Renal cortical epithelial cell (primary cell): ENCODE measurements at places on chromosomes 12 and 14.

GRCh38 chr12:111436811-111437210 lies 31.1 kb downstream of the SH2B3 start:
- no peak for DNase-seq

DNA sequence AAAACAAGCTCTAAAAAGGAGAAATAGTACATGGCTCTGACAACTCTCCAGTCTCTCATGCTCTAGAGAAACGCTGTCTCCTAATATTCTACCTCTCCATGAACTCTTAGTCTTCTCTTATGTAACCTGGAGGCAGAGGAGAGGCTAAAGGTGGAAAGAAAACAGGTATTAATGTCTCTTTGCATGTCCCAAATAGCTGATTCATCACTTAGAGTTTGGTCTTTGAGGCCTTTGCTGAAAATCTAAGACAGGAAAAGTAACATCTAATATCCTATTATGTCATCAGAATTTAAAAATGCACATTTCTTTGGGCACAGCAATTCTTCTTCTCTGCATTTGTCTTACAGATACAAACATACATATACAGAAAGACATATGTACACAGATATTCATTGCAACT lies 127.2 kb downstream of the DHRS2 start:
- DNase-seq, result no peak

- DNase-seq, result no peak
These were observed 7.1 kb downstream of the ABCC9 start for GRCh38 chr12:21934173-21934572.

DNA sequence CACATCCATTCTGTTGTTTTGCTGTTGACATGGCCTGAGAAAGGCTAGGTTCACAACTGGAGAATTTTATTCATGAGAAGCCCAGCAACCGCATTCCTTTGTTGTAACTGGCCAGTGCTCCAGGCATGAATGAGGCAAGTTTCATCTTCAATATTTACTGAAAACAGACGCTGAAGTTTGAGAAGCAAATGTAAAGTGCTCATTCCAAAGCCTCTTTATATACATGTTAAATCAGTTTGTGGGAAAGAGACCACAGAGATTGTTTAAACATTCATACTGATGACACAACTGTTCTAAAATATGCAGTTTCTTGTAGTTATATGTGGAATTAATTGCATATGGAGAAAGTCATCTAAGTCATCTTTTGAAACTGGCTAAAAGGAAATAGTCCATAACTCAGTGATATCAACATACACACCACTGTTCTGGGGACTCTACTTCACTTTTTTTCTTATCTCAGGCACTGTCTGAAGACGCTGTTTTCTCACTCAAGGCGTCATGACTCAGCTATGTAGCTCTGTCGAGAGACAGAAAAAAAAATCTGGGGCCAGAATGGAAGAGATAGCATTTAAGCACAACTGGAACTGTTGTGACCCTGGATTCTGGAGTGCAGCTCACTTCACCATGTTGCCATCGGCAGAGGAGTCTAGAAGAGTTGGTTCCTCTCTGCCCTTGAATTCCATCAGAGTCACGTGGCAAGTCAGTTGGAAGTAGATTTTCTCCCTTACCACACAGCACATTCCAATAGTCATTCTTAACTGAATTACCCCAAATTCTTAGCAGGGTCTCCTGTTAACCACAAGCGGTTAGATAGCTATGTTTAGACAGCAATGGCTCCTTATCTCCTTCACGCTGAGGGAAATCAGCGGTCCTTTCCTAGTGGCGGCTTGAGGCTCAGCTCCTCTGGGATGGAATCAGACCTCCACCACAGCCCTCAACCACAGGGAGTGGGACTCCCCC lies 258.4 kb upstream of the HMGA2 start:
- DNase-seq, result peak; percentile 70

DNA sequence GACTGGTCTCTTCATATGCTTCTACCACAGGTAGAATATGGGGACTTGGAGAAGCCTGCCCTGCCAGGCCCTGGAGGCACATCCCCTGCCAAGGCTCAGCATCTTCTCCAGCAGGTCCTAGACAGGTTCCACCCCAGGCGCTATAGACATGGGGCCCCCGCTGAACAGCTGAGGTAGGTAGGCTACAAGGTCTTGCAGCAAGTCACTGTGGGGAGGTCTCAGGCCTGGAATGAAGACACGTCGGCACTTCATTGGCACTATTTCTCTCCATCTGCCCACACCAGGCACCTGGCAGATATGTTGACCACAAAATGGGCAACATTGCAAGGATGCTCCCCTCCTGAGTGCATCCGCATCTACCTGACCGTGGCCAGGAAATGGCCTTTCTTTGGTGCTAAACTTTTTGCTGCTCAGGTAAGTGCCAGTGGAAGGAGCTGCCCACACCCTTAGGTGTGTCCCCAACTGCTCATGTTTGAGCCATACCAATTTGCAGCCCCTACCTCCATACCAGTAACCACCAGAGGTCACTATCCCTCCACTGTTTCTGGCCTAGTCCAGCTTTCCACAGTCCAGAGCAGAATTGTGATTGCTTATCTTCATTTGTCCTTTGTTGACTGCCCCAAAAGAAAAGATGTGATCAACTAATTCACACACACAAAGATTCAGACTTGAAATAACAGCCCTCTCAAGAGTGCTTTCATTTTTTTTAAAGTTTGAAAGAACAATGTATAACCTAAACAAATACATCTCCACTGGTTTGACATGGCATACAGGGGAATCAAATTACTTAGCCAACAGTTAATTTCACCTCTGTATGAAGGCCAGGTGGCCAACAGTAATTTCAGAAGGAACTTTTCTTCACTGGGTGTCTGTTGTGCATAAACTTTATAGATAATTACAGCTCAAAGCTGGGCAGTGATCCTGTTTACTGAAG lies 16.1 kb downstream of the PIGH start:
- peak; percentile 43 for DNase-seq

- peak; percentile 46 for DNase-seq
These were observed 67.0 kb downstream of the PRKCH start for GRCh38 chr14:61388173-61388975.

GRCh38 chr14:57205938-57206337 lies 62.8 kb downstream of the EXOC5 start:
- no peak for DNase-seq

DNA sequence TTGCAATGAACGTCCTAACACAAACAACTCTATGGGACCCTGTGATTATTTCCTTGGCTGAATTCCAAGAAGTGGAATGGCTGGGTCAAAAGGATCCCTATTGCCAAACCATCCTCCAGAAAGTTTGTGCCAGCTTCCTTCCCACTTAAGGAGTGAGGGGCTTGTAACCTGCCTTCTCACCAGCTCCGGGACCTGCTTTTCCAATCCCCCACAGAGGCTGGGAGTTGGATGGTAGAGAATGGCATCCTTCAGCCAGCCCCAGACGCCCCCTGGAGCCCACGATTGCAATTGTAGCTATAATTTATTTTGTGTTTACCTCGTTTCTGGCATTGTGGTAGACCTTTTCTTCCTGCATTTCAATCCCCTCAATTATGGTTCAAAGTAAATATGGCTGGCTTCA lies 9.7 kb upstream of the ZDHHC22 start:
- no peak for DNase-seq

DNA sequence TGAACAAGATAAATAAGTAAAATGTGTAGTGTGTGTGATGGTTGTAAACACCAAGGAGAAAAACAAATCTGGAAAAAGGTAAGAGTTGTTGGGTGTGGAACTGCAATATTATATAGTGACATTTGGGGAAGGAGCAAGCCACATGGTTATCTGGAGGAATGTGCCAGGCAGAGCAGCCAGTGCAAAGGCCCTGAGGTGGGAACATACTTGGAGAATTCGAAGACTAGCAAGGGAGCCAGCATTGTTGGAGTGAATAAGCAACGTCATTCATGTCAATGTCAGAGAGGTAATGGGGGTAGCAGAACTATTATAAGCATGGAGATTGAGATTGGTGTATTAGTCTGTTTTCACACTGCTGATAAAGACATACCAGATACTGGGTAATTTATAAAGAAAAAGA lies 241.5 kb upstream of the LHX5 start:
- DNase-seq, result no peak

GRCh38 chr12:125744201-125744600 lies 679.0 kb downstream of the AACS start:
- no peak for DNase-seq

- DNase-seq, result no peak
These were observed 20.8 kb upstream of the GLIPR1 start for GRCh38 chr12:75459755-75460154.

GRCh38 chr14:75752907-75753594 lies 92.0 kb downstream of the TTLL5 start:
- DNase-seq, result no peak

DNA sequence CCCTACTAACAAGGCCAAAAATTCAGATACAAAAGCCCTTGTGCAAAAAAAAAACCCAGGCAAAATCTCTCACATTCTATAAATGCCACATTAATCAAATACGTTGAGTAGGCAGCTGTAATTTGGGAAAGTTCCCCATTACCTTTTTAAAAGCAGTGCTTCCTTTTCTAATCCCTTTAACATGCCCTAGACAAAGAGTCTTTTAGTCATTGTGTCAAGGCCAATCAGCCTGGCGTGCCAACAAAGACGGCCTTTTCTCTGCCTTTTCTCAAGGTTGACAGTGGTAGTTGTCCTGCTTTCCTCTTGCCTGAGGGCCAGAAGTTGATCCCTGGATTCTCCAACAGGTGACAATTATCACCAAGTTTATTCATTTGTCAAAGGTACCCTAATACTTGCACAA lies 62.5 kb upstream of the METAP2 start:
- DNase-seq, result no peak

GRCh38 chr12:46982629-46983392 lies 96.6 kb upstream of the PCED1B start:
- no peak for DNase-seq

DNA sequence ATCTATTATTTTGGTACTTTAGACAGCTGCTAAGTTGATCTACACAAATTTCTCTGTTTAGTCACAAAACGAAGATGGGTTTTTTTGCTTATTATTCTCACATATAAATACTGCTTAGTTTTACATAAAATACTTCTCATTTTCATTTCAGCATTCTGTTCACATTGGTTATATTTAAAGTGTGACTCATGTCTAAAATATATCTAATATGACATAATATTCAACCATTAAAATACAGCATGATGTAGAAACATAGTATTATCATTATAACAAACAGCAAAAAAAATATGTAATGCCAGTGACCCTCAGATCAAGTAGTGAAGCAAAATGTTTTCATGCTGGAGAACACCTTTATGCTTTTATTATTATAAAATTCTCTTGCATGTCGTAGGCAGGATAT lies 63.7 kb downstream of the SH2B3 start:
- DNase-seq, result no peak

DNA sequence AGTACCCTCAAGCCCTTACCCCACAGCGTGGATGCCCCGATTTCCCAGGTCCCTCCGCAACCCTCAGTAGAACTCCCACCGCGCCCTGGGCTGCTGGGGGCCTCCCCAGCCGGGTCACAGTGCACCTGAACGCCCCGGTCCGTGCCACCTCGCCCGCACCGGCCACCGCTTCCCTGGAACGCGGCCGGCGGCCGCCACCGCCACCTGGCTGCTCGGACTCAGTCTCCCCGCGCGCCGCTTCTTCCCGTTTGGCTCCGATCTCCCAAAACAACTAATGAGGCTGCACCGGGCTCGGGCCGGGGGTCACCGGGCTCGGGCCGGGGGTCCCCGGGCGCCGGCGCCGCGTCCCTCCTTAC lies 1.0 kb downstream of the ITPK1 start:
- no peak for DNase-seq

- no peak for DNase-seq
These were observed 42.0 kb downstream of the TRAF3 start for GRCh38 chr14:102819176-102819628.

GRCh38 chr12:51071663-51072062 lies 11.7 kb downstream of the CSRNP2 start:
- DNase-seq, result no peak

DNA sequence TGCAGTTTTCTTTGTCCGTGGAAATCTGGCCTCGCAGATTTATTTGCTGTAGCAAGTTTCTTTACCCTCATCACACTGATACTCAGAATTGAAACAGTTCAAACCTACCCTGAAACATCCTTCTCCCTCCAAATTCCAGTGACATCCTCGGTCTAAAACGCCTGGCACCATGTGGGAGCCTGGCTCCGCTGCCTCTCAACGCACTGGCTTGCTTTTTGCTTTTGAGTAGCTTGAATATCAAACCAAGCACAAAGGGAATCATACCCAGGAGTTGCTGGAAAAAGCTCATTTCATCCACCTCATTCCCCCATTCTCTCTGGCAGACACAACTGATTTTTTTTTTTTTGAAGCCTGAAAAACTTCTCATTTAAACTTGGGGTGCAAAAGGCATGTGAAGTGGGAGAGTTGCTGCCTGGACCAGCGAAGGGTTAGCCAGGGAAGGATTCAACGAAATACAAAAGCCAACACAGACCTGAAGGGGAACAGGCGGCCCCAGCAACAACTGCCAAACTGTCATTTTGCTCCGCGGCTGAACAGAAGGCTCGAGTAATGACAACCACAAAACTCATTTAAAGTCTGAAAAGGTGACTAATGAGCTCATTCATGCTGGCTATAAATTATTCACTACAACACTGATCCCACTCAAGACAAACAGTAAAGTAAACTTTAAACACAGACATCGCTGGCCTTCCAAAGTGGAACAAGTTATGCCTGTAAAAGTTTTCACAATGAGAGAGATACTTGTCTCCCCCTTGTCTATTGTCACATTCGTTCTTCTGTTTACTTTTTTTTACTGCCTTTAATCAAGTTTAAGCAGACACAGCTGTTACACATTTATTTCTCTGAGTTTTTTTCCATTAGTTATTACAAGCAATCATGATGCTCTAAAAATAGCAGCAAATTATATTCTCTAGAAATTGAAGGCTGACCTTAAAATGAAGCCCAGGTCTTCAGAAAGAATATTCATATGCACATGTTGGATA lies 12.5 kb upstream of the FOXN3 start:
- DNase-seq, result peak; percentile 89

DNA sequence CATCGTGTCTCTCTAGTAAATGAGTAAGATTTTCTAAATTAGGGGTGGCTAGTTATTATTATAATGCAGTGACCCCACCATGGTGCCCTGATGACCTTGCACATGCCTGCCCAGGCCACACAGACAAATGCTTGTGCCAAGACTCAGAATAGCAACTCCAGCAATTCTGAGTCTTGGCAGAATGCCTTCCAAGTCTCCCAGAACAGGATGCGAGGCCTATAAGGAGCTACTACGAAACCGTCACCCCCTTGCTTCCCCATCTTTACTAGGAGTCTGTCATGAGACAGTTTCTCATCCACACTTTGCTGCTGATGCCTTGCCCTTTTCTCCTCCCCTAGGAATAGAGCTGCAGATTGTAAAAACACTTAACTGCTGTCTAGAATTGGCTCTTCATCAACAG lies 559.9 kb downstream of the TRHDE start:
- DNase-seq, result no peak

DNA sequence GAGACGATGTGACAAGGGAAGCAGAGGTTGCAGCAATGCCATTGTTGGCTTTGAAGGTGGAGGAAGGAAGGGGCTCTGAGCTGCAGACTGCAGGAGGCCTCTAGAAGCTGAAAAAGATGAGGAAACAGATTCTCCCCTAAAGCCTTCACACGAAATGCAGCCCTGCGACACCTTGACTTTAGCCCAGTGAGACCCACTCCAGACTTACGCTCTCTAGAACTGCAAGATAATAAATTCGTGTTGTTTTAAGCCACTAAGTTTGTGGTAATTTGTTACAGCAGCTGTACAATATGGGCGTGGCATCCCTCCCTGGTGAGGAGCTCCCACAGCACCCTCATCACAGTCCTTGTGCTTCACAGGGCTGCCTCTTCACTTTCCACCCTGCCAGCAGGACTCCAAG lies 53.2 kb downstream of the GOLGA5 start:
- DNase-seq, result no peak

GRCh38 chr14:94000267-94000666 lies 3.2 kb downstream of the CCDC197 start:
- no peak for DNase-seq

GRCh38 chr12:99911081-99911480 lies 73.7 kb downstream of the ANKS1B start:
- peak; percentile 91 for DNase-seq
